ENCODE measurements at places on chromosomes 6 and 20.
A peak's percentile ranks its signal among the peaks of the same experiment; 100 is the strongest.

- no peak for DNase-seq
Observed at GRCh38 chr6:27854421-27854820, 57.8 kb downstream of the OR2B2 start.

DNA sequence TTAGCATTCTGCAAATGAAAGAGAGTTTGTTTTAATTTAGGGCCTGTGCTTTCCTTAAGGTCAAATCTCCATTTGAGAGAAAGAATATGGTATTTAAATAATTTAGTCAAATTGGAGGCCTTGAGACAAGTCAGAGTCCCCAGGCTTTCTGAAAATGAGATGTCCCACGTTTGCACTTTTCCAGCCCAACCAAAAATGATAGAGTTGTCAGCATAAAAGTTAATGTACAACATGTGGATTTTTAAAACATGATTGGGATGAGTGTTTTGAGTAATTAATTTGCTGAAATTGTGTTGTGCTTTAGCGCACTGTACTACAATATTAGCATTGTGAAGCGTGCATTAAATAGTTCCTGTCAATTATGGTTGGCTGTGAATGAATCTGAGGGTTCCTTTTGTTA, 10.0 kb downstream of the CD83 start:
- DNase-seq, result no peak

GRCh38 chr6:127484212-127484863, 25.1 kb upstream of the KIAA0408 start:
- peak; percentile 57 for DNase-seq

DNA sequence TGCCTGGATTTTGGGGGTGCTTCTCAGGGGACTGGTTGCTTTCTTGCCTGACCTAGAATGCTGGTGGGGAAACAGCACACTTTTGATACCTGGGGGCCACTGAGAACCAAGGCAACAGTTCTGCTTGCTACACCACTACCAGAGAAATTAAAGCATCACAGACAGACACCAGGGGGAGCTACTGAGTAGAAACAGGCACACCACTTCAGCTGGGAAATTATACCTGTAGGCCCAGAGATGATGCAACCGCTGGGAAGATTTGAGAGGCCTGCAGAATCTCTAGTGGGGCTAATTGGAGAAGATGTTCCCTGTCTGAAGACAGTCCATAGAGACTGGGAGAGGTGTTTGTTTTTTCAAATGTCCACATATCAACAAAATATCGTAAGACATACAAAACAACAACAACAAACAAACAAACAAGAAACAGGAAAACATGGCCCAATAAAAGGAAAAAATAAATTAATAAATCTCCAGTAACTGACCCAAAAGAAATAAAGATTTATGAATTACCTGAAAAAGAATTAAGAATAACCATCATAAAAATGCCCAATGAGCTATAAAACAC, 129.4 kb upstream of the RIN2 start:
- peak; percentile 60 for DNase-seq

GRCh38 chr6:124960757-124961463, 1.3 kb upstream of the RNF217 start:
- DNase-seq, result no peak
